ENCODE measurements at places on chromosomes 3 and 15. TPM values are rescaled to one million over a fixed set of nuclear protein-coding genes. Genes with fewer than 3 reads are reported as not detected.

DNA sequence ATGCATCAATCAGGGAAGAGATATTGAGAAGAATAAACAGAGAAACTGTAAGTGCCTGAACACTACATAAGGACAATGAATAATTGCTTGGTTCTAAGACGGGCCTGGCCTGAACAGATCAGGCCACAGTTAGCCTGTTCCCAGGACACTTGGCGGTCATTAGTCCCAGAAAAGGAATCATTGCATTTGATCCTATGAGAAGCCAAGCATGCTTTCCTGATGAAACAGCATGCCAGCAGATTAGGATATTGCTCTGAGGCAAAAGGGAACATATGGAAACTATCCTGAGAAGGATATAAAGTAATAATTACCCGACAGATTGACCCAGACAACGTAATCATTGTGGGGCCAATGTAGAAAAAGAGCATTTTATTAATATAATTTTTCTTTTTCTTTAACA lies 51.9 kb downstream of the STRIT1 start:
- no peak for DNase-seq

GRCh38 chr3:148866261-148866660 lies 1.2 kb downstream of the CPA3 start:
- DNase-seq, result no peak

GRCh38 chr3:15205482-15205933 lies 538 bp upstream of the CAPN7 start:
- no peak for DNase-seq

DNA sequence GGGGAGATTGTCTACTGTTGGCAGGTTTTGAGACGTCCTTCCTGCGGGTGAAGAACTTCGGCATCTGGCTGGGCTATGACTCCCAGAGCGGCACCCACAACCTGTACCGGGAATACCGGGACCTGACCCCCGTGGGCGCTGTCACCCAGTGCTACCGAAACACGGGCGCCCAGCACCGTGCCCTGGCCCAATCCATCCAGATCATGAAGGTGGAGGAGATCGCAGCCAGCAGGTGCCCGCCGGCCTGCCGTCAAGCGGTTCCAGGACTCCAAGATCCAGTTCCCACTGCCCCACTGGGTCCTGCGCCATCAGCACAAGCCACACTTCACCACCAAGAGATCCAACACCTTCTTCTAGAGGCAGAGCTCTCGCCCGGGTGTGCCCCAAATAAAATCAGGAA lies 194.9 kb upstream of the EPHA6 start:
- no peak for DNase-seq

Gene ZNF501
- total RNA-seq, result 1.3 TPM
